WTC11 (cell line): ENCODE measurements at places on chromosomes 4 and X. TPM values are rescaled to one million over a fixed set of nuclear protein-coding genes. Genes with fewer than 3 reads are reported as not detected.
A peak's percentile ranks its signal among the peaks of the same experiment; 100 is the strongest.

The FRG2 gene
- not detected in 3 replicates for total RNA-seq

The RIPPLY1 gene
- total RNA-seq = not detected in 3 replicates

The CTPS2 gene
- total RNA-seq = 23.2 to 27.6 TPM (median 27.4 TPM) in 3 replicates

The MAML3 gene
- 7.4 to 8.7 TPM (median 7.9 TPM) in 3 replicates for total RNA-seq

The CLIC2 gene
- 0.66 to 1.3 TPM (median 1.1 TPM) in 3 replicates for total RNA-seq

The DKK2 gene
- total RNA-seq = 0.07 TPM in 1 of 3 replicates, not detected in the others

The CNKSR2 gene
- total RNA-seq = 5.2 to 11.3 TPM (median 7.7 TPM) in 3 replicates

The MAN2B2 gene
- total RNA-seq = 6.3 to 8.0 TPM (median 7.5 TPM) in 3 replicates

The RTL9 gene
- total RNA-seq = 0.07 to 0.24 TPM (median 0.11 TPM) in 3 replicates

The ADH1B gene
- 1.0 to 1.7 TPM (median 1.5 TPM) in 3 replicates for total RNA-seq

The MAGEC3 gene
- not detected in 3 replicates for total RNA-seq

The GPR34 gene
- total RNA-seq = 0.09 TPM in 1 of 3 replicates, not detected in the others

DNA sequence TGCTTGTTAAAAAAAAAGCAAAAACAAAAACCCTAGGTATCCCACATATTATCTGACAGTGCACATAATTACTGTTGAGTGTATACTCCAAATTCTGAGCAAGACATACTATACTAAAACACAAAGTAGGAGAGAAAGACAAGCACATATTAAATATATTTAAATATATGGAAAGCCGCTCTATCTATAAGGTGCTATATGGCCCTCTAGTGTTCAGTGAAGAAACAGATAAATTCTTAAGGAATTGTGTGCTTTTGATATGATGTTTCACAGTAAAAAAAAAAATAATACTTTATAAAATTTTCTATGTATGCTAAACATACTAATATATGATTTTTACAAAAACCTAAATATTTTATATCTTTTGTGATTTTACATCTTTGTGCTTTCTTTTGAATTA lies 137.8 kb downstream of the FBXW7 start:
- no peak for DNase-seq
- H3K27me3 ChIP-seq = no peaks in the 10 kb centered on the region
- peaks cover 5% of the 10 kb centered on the region for H3K36me3 ChIP-seq

- no peak for DNase-seq
- H3K27ac ChIP-seq = no peak overlapping the region
- H3K4me3 ChIP-seq = no peak overlapping the region
Measured at GRCh38 chr4:82124932-82125786, 248.6 kb downstream of the HNRNPD start.

- peaks cover 52% of the 10 kb centered on the region for H3K4me1 ChIP-seq
- no peak for DNase-seq
- no peaks in the 10 kb centered on the region for H3K27me3 ChIP-seq
- no peaks in the 10 kb centered on the region for H3K36me3 ChIP-seq
- no peak overlapping the region for H3K27ac ChIP-seq
Measured at GRCh38 chr4:113141901-113142346, 92.5 kb downstream of the ANK2 start.

DNA sequence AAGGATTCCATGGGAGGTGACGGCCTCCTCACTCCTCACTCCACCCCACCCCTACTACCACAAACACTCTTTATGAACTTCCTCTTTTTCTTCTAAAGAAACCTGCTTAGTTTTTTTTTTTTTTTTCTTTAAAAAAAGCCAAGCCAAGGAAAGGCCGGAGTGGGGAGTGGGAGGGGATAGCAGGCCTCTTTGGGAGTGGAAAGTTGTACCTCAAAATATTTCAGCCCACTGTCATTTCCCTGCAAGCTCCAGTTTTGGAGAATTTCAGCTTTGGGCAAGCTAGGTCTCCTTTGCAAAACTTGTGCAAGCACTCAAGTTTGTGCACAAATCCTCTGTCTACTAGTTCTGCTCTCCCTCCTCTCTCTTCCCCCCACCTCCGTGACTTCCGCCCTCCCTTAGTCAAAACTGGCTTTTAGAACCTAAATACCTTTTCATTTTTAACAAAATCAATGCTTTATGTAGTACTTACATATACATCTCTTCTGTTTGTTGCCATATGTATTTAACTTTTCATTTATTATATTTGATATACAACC lies 512 bp upstream of the ANTXR2 start:
- peaks cover 23% of the 10 kb centered on the region for H3K4me1 ChIP-seq
- peaks cover 6% of the 10 kb centered on the region; the same call in 1 of the 2 replicates for H3K36me3 ChIP-seq
- DNase-seq = no peak
- H3K4me3 ChIP-seq = peak overlapping the region; percentile 95
- no peak overlapping the region for H3K27ac ChIP-seq

DNA sequence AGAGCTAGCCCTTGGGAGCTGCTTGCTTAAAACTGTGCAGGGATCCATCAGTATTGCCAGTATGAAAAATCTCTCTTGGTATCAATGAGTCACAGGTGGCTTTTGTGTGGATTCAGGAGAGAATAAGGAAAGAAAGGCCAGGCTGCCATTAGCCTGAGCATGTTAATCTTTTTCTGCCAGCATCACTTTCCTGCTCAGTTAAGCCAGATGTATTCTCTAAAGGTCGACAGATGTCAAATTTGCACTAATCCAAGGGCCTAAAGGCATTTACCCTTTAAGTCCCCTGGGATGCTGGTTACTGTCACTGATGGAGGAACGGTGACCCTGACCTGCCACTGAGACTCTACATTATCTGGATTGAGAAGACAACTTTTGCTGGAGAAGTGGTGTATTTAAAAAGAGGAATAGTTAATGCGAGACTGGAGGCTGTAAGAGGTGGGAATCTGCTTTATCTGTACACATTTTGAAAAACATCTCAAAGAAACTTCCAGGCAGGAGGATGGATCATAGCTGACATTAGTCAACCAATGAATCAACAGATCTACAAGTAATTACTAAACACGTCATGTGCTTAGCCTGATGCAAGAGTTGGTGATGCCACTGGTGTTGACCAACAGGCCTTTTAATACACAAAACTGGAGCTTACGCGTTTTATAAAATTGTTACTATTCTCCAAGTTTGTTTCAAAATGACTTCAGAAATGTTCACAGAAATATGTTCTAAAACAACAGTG lies 241.4 kb upstream of the ANXA3 start:
- H3K27ac ChIP-seq = 0 out of 2 replicates have a peak overlapping the region, but pooled peaks have one; percentile 3
- DNase-seq = no peak
- H3K36me3 ChIP-seq = peaks cover 50% of the 10 kb centered on the region
- H3K4me1 ChIP-seq = peaks cover 68% of the 10 kb centered on the region
- H3K27me3 ChIP-seq = no peaks in the 10 kb centered on the region
- no peak overlapping the region for H3K4me3 ChIP-seq

- no peaks in the 10 kb centered on the region for H3K27me3 ChIP-seq
- H3K27ac ChIP-seq = no peak overlapping the region
- H3K4me3 ChIP-seq = no peak overlapping the region
- DNase-seq = no peak
- no peaks in the 10 kb centered on the region for H3K36me3 ChIP-seq
Measured at GRCh38 chrX:125248931-125249330, 70.7 kb upstream of the TEX13C start.

- no peak overlapping the region for H3K4me3 ChIP-seq
- H3K27ac ChIP-seq = no peak overlapping the region
- DNase-seq = no peak
- no peaks in the 10 kb centered on the region for H3K36me3 ChIP-seq
- peaks cover 3% of the 10 kb centered on the region; the same call in 1 of the 2 replicates for H3K4me1 ChIP-seq
Measured at GRCh38 chrX:21723814-21724213, 34.1 kb downstream of the SMPX start.

GRCh38 chrX:110204986-110205385 lies 112.9 kb downstream of the AMMECR1 start:
- H3K36me3 ChIP-seq = no peaks in the 10 kb centered on the region
- H3K4me1 ChIP-seq = no peaks in the 10 kb centered on the region
- no peak overlapping the region for H3K4me3 ChIP-seq

DNA sequence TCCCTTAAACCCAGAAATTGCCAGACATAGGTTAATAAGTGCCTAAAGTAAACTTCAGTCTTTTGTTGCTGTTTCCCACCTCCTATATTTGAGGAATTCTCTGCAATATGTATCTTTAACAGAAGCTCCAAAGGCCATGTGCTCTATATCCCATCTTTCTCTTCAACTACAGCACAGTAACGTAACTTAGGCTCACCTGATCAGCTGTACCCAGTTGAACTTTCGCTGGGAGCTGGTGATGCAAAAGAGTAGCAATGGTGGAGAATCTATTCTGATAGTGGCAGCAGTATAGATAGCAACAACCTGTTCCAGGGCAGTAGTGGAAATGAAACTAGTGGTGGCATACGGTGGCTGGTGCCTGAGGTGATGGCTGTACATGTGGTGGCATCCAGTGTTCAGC lies 33.2 kb upstream of the YTHDC1 start:
- no peak overlapping the region for H3K4me3 ChIP-seq
- no peak overlapping the region for H3K27ac ChIP-seq
- no peaks in the 10 kb centered on the region; the same call in 1 of the 2 replicates for H3K27me3 ChIP-seq

GRCh38 chrX:93985344-93986307 lies 311.6 kb downstream of the FAM133A start:
- no peak overlapping the region for H3K4me3 ChIP-seq
- H3K36me3 ChIP-seq = peaks cover 16% of the 10 kb centered on the region
- no peaks in the 10 kb centered on the region for H3K4me1 ChIP-seq
- DNase-seq = no peak
- H3K27ac ChIP-seq = no peak overlapping the region

- H3K27ac ChIP-seq = no peak overlapping the region
- H3K4me3 ChIP-seq = no peak overlapping the region
- no peaks in the 10 kb centered on the region for H3K36me3 ChIP-seq
- H3K27me3 ChIP-seq = no peaks in the 10 kb centered on the region
Measured at GRCh38 chrX:80876877-80877276, 67.2 kb upstream of the BRWD3 start.

DNA sequence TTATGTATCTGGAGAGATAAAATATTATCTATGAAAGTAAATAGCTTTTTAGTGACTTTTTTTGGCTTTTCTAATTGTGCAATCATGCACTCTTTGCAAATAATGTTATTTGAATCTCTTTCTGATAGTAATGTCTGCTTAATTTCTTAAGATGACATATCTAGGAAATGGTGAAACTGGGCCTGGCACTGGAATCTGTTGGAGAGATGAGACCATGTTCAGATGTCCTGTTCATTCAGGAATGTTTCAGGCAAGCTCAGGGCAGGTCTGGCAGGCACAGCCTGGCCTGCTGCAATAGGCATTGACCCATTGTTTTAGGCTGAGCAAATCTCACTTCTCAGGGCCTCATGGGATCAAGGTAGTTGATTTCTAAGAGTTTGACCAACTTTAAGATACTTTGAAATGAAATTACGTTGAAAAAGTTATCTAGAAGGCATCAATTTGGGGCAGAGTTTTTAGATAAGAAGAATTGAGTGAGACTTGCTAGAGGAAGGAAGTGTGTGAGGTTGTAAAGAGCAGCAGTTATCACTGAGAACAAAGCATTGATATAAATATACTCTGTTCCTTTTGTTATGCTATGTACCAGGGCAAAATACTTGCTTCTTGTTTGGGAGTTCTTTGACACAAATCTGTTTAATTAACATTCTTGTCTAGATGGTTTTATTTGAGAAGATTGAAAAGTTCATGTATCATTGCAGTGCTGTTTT lies 133.0 kb upstream of the LEF1 start:
- no peaks in the 10 kb centered on the region; the same call in 1 of the 2 replicates for H3K27me3 ChIP-seq
- DNase-seq = no peak
- no peak overlapping the region; the same call in 1 of the 2 replicates for H3K27ac ChIP-seq

DNA sequence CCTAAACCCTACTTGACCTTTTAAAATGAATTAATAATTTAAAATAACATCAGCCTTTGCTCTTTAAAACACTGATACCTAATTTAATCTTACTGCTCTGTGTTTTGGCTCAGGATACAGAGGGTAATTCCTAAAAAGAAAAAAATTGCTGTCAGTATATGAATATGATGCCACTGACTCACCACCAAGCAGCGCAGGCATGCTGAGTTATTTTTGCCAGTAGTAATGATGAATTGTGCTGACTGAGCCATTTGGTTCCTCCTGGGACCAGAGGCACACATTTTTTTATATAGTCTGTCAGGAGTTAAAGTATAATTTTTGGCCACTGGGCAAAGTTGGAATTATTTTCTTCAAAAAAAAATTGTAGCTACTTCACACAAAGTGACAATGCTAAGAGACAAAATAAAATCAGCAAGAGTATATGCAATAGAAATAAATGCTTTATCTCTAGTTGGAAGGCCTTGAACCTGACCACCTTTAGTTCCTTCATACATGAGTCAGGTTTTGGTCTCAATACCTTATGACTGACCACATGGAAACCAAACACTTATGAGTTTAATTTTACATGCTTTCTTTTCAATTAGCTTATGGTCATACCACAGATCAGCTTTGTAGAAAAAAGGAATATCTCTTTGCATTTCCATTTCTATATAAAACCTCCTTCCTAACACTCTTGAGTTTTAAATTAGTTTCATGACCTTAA lies 115.1 kb downstream of the PPP3CA start:
- no peak overlapping the region for H3K27ac ChIP-seq
- H3K27me3 ChIP-seq = no peaks in the 10 kb centered on the region
- H3K36me3 ChIP-seq = 0 out of 2 replicates have a peak, but pooled peaks cover 3% of the 10 kb centered on the region
- H3K4me3 ChIP-seq = no peak overlapping the region

- H3K4me1 ChIP-seq = peaks cover 5% of the 10 kb centered on the region
- no peak overlapping the region for H3K27ac ChIP-seq
- H3K4me3 ChIP-seq = no peak overlapping the region
- no peak for DNase-seq
- no peaks in the 10 kb centered on the region for H3K27me3 ChIP-seq
Measured at GRCh38 chrX:113920661-113921060, 663.2 kb upstream of the HTR2C start.

- H3K4me1 ChIP-seq = peaks cover 40% of the 10 kb centered on the region
- peak overlapping the region; percentile 6; the same call in 1 of the 2 replicates for H3K4me3 ChIP-seq
- H3K27ac ChIP-seq = peak overlapping the region; percentile 40
- H3K27me3 ChIP-seq = no peaks in the 10 kb centered on the region; the same call in 1 of the 2 replicates
Measured at GRCh38 chr4:137510557-137511265, 21.6 kb downstream of the PCDH18 start.

GRCh38 chrX:104565791-104566680 lies at the start of gene IL1RAPL2:
Gene IL1RAPL2 (plus strand): TSS chrX:104566199.
- peak within 1 kb of the TSS; percentile 79 for H3K4me3 ChIP-seq
- H3K36me3 ChIP-seq = no peaks in the 10 kb centered on the region
- DNase-seq = peak; percentile 79
- no peak within 1 kb of the TSS for H3K27ac ChIP-seq

GRCh38 chrX:56762220-56762619 lies 33.2 kb downstream of the NBDY start:
- H3K4me3 ChIP-seq = no peak overlapping the region
- no peaks in the 10 kb centered on the region for H3K27me3 ChIP-seq
- H3K27ac ChIP-seq = peak overlapping the region; percentile 15
- DNase-seq = no peak

DNA sequence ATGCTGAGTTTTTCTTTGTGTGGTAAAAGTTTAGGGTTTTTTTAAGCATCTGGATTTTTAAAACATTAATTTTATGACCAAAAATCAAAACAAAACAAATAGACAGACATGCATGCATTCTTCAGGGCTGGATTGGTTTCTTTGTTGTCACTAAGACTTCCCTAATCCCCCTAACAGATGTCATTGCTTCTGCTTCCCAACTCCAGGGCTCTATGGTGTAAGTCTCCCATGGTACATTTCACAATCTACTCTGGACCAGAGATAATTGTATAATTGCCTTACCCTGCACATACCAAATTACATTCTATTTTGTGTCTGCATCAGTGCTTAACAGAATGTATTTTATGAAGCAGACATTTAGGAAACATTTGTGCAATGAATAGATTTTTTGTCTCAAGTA lies 529.1 kb upstream of the SMIM31 start:
- no peak overlapping the region for H3K4me3 ChIP-seq
- DNase-seq = no peak
- H3K4me1 ChIP-seq = no peaks in the 10 kb centered on the region
- H3K36me3 ChIP-seq = no peaks in the 10 kb centered on the region
